Naive B cell (primary cell): ENCODE measurements at places on chromosomes 2 and 18.

DNA sequence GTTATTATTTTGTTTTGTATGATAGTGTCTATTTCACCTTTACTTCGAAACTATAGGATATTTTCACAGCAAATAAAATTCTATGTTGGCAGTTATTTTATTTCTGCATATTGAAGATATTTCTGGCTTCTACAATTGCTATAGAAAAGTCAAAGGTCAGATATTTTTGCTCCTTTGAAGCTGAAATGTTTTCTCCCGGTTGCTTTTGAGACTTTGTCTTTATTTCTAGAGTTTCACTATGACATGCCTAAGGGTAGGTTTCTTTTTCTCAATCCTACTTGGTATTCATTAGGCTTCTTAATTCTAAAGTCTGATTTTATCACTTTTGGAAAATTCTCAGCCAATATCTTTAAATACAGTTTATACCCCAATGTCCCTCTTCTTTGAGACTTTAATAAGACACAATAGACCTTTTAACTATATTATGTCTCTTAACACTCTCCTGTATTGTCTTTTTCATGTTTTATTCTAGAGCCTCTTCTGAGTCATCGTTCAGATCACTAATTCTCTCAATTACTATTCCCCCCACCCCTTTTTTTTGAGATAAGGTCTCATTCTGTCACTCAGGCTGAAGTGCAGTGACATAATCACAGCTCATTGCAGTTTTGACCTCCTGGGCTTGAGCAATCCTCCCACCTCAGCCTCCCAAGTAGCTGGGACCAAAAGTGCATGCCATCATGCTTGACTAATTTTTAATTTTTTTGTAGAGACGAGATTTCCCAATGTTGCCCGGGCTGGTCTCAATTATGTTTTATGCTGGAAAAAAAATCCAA, 50.5 kb downstream of the USP37 start:
- DNase-seq, result no peak

GRCh38 chr2:101981066-101981465, 10.7 kb upstream of the IL1R2 start:
- DNase-seq, result no peak

- DNase-seq, result no peak
These were observed 17.1 kb upstream of the OSBPL6 start for GRCh38 chr2:178177066-178177679.

- no peak for DNase-seq
These were observed 38.3 kb upstream of the GREB1L start for GRCh38 chr18:21203542-21204241.

GRCh38 chr2:98935777-98936352, at the start of gene CRACDL:
Gene CRACDL, minus strand, starts transcription at chr2:98936225. Its CDS starts 89,425 bp downstream, at chr2:98846800.
- DNase-seq, result no peak

GRCh38 chr18:67456711-67457110, 59.8 kb downstream of the DSEL start:
- no peak for DNase-seq

DNA sequence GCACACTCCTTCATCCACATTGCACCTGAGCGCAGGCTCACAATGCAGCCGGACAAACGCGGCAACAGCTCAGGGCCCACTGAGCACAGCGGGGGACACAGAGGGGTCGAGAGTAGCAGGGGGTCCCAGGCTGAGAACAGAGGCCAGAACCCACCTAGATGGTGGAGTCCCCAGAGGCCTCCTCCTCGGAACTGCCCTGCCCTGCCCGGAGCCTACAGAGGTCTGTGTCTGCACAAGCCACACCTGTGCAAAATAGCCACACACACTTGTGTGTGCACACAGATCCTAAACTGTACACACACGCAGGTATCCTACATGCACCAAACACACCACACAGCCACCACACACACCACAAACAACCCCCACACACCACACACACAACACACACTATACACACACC, 72.8 kb downstream of the TMEM18 start:
- no peak for DNase-seq

- no peak for DNase-seq
These were observed 24.4 kb downstream of the EIF4E2 start for GRCh38 chr2:232574674-232575403.

DNA sequence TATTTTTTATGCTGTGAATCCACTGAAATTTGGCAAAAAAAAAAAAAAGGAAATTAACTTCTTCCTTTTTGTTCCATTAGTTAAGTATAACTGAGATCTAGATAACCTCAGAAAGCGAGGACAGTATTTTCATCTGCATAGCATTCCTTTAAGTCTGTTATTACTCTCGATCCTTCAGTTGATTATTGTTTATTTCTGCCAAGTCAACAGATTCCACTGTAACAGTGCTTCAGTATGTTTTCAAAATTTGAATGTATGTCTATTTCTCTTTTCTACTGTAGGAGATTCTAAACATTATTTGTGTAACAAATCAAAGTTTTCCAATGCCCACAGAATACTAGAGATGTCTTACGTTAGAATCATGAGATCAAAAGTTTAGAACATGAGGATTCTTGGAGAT, 133.1 kb upstream of the RGPD4 start:
- no peak for DNase-seq

GRCh38 chr2:9434489-9434888, 11.0 kb downstream of the CPSF3 start:
- DNase-seq, result no peak

DNA sequence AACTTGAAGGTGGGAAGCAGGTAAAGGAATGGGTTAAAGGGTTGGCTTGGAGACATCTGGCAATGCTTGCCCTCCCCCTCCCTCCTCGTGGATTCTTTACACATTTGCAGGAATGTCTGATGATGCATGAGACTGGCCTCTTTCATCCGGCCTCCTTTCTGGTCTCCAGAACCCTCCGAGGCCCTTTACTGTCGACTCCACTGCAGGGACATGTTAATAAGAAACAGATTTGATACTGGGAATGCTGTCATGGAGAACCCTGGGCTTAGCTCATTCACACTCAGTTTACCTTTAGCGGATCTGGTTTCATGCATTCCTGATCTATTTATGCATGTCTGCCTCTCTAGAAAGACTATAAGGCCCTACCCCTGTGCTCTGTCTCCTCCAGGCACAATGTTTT, 238.7 kb downstream of the TGIF1 start:
- DNase-seq, result no peak

DNA sequence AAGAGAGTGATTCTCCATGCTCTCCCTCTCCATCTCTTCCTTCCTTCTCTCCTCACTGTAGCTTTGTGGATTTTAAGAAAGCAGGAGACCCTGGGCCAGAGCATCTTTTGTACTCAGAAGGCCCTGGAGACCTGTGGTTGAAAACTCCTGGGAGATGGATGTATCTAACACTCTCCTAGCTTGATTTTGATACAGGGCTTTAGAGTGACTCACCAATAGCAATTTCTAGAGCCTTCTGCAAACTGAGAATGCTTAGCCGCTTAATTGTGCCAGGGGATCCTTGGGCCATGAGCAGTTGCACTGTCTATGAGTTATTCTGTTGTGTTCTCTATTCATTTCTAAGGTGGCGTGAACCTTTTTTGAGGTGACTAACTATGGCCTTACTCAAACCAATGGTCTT, 17.7 kb downstream of the HOXD1 start:
- no peak for DNase-seq

GRCh38 chr2:226791056-226791486, 8.5 kb downstream of the IRS1 start:
- no peak for DNase-seq

DNA sequence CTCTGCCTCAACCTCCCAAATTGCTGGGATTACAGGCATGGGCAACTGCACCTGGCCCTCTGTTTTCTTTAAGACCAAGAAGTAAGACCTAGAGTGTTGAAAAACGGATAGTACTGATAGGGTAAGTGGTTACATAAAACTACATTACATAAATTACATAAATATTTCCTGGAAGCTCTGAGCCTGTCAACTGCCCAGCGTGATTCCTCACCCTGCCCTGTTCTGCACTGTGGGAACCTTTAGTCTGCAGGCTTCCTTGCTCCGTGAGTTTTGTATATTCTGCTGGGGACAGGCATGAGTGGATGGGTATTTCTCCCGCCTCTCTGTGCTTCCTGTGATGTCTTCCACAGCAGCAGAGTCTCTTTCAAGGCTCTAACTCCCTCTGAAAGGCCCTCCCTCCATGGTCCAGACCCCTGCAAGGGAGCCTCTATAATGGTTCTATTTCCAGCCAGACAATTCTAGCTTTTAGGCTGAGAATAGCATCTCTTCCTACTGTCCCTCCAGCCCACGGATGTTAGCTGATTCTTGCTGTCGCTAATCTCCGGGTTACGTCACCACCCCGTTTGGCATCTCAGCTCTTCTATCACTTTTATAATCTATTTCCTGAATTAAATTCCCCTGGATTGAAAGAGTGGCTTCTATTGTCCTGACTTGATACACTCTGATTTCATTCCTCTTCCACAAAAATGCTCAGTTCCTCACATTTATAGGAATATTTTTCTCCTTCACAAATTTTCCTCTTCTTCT, 49.5 kb upstream of the PLEKHM3 start:
- no peak for DNase-seq

- peak; percentile 19 for DNase-seq
These were observed 104.9 kb downstream of the MBD2 start for GRCh38 chr18:54119524-54120019.

GRCh38 chr18:59155153-59155552, 15.5 kb downstream of the SEC11C start:
- no peak for DNase-seq

DNA sequence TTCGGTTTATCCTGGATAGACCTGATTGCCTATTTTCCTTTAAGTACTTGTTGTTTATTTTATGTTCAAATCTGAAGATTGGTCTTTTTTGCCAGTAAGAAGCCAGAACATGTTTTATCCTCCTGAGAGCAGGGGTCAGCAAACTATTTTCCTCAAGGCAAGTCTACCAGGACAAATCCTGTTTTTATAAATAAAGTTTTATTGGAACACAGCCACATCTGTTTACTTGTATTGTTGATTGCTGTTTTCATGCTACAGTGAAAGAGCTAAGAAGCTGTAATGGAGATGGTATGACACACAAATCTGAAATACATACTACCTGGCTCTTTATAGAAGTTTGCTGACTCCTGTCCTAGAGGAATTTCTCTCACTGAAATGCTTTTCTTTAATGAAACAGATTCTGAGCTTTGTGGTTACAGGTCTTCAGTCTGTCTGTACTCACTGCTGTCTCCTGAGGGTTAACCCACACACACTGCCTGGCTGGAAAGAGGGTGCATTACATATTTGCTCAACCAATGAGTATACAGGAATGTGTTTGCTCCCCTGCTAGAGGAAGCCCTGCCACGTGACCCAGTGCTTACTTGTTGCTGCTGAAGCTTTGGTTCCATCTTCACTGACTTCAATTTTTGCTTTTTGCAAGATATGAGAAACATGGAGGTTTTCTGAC, 22.6 kb downstream of the MRPL44 start:
- DNase-seq, result no peak

- DNase-seq, result peak; percentile 79
These were observed at the start of gene TTC39C for GRCh38 chr18:24014062-24014985. Gene TTC39C, plus strand, starts transcription at chr18:24014754. Its CDS starts 118 bp downstream, at chr18:24014872.

DNA sequence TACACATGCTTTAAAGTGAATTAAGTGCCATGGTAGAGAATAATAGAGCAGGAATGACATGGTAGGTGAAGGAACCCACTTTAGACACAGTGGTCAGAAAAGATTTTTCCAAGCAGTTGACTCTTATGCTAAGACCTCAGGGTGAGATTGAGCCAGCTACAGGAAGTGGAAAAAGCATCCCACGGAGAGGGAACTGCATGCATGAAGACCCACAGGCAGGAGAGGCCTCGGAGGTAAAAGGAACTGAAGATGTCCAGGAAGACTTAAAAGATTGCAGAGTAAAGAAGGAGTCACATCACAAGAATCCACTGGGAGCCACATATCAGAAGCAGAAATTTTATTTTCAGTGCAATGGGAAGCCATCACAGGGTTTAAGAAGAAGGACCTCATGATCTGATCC, 499.2 kb upstream of the FAM98A start:
- DNase-seq, result no peak

DNA sequence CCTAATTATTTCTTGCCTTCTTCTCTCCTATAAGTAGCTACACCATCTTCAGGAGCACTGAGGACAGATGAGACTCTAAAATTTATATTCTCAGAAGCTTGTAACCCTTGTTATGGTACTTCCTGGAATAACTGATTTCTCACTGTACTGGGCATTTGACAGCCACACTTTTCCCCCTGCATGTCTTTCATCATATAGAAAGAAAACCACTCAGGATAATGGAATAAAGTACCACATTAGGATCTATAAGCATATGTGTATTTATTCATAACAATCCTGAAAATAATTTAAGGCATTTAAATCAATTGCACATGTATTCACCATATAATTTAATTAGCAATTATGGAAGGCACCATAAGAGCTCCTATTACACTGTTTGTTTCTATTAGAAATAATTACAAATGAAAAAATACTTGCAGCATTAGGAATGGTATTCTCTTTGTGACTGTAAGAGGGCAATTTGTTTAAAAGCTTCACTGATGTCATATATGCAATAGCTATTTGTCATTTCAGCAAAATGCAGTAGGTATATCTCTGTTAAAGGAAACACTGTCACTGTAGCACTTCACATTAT, 216.9 kb upstream of the FSHR start:
- no peak for DNase-seq

DNA sequence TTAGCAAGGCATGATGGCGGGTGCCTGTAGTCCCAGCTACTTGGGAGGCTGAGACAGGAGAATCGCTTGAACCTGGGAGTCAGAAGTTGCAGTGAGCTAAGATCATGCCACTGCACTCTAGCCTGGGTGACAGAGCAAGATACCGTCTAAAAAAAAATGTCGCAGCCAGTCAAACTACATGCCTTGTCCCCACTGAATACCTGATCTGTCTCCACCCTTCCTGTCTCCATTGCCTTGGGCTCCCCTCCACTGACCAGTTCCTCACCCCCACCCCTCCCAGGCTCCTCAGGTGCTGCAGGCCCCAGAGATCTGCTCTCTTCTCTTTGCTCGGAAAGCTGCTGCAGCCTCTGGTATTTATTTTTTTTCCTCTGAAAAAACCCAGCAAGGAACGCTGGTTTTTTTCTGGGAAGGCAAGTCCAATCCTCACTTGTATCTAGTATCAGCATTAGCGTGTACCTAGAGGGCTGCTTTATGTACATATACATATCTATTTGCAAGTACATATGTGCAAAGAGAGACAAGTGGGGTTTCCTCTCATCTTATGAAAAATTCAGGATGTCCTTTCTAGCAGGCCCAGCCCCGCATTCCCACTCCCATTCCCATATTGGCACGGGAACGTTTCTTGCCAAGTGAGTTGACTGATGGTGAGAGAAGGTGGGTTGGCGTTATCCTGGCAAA, 4.4 kb downstream of the PSD4 start:
- no peak for DNase-seq
